ENCODE measurements at places on chromosomes 5 and 9. TPM values are rescaled to one million over a fixed set of nuclear protein-coding genes. Genes with fewer than 3 reads are reported as not detected.

- peak; percentile 18 for DNase-seq
Observed at GRCh38 chr5:34655354-34655991, 655 bp upstream of the RAI14 start.

DNA sequence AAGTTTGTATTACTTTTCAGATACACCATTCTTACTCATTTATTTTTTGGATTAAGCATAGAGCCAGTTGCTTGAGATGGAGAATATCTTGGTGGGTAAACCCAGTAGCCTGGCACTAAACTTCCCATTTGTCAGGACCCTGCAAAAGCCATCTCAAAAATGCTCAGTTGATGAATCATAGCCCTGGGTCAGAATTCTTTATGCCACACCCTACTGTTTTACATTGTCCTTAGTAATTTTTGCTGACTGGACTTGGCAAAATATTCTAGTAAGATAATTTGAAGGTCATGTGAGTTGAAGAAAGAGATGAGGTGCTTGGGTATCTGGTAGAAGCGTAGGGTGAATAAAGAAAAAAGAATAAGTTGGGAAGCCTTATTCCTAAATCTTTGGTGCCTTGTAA, 50.7 kb downstream of the C7 start:
- DNase-seq: no peak

GRCh38 chr5:107794741-107795140, 124.0 kb upstream of the EFNA5 start:
- no peak for DNase-seq

The ECSCR gene
- 1.2 TPM for total RNA-seq

The ZNF354C gene
- 8.3 TPM for total RNA-seq

The ADAMTSL1 gene
- not detected for total RNA-seq
